ENCODE measurements at places on chromosomes 4 and X.

GRCh38 chr4:69025999-69026387 lies 70.3 kb upstream of the UGT2B7 start:
- no peak for DNase-seq

DNA sequence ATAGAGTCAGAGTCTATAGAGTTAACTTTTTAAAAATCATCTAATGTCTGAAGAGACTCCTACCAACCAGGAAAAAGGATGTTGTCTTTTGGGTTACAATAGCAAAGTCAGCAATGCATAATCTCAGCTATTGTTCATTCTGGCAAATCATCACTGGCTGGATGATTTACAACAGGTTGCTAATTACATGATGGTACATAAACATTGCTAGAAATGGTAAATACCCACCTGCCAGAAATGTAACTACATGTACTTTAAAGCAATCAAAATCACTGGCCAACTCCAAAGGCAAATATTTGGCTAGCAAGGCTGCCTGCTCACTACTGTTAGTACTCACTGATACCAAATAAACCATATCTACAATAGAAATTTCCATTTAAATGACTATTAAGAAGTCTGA lies 91.1 kb downstream of the PPP3CA start:
- DNase-seq = no peak

DNA sequence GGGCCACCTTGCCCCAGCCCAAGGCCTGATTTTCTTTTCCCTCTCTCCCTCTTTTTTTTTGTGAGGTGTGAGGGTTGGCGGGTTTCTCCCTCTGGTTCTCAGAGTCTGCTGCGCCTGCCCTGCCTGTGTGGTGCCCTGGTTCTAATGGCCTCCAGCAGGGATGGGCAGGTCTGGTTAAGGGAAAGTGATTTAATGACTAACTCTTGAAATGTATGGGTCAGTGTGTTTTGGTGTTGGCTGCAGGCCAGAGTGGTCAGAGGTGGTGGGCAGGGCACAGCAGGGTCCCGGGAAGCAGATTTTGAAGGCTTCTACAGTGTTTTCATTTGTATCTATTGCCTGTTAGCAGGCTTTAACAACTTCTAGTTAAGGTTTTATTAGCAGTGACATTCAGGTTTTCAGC lies 39.0 kb downstream of the JADE1 start:
- no peak for DNase-seq

GRCh38 chr4:182975806-182976205 lies 58.6 kb upstream of the DCTD start:
- DNase-seq = no peak

- DNase-seq = no peak
Measured at GRCh38 chr4:127575888-127576287, 56.9 kb upstream of the INTU start.

- no peak for DNase-seq
Measured at GRCh38 chr4:185879666-185880312, 67.8 kb upstream of the SORBS2 start.

GRCh38 chr4:173537613-173538147 lies 7.7 kb upstream of the HAND2 start:
- DNase-seq = no peak

DNA sequence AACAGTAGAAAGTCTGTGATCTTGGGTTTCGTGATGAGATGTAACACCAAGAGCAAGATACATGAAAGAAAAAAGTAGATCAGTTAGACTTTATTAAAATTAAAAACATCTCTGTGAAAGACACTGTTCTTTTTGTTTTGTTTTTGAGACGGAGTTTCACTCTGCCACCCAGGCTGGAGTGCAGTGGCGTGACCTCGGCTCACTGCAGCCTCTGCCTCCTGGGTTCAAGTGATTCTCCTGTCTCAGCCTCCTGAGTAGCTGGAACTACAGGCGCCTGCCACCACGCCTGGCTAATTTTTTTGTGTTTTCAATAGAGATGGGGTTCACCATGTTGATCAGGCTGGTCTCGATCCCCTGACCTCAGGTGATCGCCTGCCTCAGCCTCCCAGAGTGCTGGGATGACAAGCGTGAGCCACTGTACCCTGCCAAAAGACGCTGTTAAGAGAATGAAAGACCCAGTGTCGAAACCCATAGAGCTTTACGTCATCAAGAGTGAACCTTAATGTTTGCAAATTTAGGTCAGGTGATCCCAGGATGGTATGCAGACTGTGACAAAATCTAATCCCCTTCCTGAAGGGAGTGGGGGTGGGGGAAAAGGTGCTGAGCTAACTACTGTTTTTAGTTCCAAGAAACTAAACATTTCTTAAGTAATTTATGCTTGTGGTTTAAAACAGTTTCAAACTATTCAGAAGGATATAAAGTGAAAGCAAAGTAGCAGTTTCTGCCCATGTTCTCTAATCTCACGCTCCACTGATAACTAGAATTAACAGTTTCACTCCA lies 8.0 kb downstream of the OFD1 start:
- DNase-seq = peak; percentile 28

GRCh38 chrX:110363244-110363643 lies 4.6 kb downstream of the RTL9 start:
- no peak for DNase-seq

DNA sequence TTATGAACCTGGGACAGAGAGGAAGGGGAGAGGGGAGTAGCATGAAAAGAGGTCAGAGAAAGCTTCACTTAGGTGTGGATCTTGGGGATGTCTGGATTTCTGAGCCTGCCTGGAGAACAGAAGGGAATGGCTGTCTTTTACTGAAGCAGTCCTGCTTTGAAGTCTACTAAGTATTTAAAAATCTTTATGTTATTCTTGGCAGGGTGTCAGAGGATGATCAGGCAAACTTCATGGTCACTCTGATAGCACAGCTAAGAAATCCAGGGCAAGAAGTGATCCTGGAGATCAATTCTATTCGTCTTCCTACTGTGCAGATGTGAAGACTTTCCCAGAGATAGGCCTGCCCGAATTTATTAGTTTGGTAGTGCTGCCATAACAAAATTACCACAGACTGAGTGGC lies 464.4 kb upstream of the BOD1L1 start:
- DNase-seq = no peak

- no peak for DNase-seq
Measured at GRCh38 chrX:101369687-101370086, 16.3 kb downstream of the BTK start.

DNA sequence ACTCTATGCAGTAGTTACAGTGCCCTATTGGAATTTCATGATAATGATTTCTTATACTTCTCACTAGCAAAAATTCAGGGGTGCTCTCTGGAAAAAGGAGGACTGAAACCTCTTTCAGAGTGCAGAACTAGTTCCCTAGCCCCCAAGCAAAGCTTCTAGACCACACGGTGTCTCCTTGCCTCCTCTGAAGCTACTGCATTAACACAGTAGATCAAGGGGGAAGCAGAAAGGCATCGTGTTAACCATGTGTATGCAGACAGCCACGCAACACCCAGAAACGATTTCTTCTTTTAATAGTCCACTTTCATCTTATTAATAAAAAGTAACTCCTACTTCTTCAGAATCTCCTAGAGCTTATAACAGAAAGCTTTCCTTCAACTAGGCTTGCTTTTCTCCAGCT lies 44.7 kb downstream of the MAML3 start:
- DNase-seq = no peak

- DNase-seq = no peak
Measured at GRCh38 chr4:163806653-163807052, 312.2 kb downstream of the TMA16 start.

- DNase-seq = no peak
Measured at GRCh38 chr4:93660036-93660435, 168.5 kb upstream of the ATOH1 start.

GRCh38 chr4:152981278-152981677 lies 45.2 kb downstream of the FHDC1 start:
- no peak for DNase-seq

DNA sequence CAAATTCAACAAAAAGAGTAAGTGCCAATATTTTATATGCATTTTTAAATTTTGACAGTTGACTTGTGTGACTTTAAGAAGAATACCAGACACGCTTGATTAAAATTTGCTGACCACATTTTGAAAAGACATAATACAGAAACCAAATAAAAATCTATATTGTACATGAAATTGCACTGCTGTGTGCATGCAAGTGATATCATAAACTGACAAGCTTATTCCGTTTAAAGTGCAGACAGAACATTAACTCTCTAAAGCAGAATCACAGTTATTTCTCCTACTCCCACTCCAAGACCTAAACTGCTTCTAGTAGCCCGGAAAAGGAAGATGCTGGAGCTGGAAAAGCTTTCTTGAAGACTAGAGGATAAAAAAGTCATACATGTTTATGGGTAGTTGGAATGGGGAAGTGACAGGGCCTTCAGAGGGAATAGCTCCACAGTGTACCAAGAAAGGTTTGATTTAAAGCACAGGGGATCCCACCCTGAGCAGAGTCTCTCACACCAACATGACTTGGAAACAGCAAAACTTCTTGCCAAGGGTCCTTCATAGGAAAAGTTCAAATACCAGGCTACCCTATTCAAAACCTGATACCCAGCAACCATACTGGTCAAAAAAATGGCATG lies 34.1 kb upstream of the NAF1 start:
- no peak for DNase-seq

DNA sequence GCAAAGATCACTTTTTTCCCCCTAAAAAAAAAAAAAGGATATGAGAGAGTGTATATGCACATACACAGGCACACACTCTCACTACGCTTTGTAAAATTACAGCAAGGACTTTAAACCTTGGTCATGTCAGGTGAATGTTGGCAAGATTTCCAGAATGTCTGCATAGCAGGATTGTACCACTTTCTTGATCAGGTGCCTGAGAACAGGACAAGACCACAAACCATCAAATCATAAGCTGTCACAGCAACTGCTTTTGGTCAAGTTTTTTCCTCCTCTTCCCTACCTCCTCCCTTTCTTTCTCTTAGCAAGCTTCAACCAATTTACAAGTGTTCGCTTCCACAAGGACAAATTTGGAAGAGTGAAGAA lies 15.3 kb downstream of the PPARGC1A start:
- DNase-seq = no peak

Measured in stimulated activated CD4-positive, alpha-beta T cell treated with anti-CD3 and anti-CD28 coated beads, Interleukin-12 subunit alpha, Interleukin-12 subunit beta, amount 100 ng/mL, for 4 hours (primary cell).